ENCODE measurements at places on chromosomes 7 and 10. TPM values are rescaled to one million over a fixed set of nuclear protein-coding genes. Genes with fewer than 3 reads are reported as not detected.

DNA sequence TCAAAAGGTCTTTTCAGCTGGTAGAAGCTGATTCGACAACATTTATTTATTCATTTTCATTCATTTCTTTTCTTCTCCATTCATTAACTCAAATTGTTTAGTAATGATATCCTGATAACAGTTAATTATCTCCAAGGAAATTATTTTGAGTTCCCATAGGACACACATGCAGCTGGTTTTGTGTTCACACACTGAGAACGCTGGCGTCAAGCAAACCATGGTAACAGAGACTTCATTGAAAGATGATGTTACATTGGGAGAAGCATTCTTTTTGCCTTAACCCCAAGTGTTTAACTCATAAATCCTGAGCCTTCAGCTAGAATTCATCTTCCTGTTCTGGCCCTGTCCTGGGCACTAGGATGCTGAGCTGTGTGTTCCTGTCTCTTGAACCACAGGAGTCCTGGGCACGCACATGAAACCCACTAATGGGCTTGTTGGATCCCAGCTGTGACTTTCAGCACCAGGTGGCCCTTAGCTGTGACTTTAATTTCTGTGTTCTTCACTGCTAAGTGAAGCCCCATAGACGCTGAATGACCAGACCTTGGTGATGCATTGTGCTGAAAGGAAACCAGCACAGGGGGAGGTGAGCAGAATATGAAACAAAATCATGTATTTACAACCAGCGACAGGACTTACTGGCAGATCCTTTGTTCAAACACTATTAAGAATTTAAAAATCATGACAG is 121.5 kb upstream of the PRSS58 start:
- no peak for DNase-seq

TRPV5 gene
- polyA plus RNA-seq: not detected

GRCh38 chr7:5701085-5701914 is 80.2 kb downstream of the RNF216 start:
- DNase-seq: no peak

DNA sequence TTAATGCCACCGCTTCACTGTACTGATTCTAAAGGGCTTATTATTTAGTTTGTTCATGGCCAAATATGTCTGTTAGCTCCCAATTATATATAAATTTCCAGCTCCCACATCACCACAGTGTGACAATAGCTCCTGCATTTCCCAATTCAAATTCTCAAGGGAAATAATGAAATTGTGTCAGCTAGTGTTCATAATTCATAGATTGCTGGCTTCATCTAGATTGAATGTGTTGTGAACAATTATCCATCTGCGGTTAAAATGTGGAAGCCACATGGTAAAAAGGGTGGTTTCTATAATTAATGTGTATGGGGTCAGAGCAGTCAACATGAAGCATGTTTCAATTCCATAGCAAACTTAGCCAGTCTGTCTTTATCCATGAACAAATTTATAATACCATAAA is 154.3 kb downstream of the SEMA3E start:
- DNase-seq: no peak

MACROH2A2 gene
- polyA plus RNA-seq: 0.13 TPM

PVRIG gene
- polyA plus RNA-seq: not detected

GRCh38 chr7:19235680-19236079 is 90.5 kb upstream of the FERD3L start:
- DNase-seq: no peak

C10orf95 gene
- 0.16 TPM for polyA plus RNA-seq

- peak; percentile 62 for DNase-seq
Measured at GRCh38 chr7:45178241-45179225, 20.9 kb downstream of the RAMP3 start.

STEAP1 gene
- polyA plus RNA-seq: 6.8 TPM

DNA sequence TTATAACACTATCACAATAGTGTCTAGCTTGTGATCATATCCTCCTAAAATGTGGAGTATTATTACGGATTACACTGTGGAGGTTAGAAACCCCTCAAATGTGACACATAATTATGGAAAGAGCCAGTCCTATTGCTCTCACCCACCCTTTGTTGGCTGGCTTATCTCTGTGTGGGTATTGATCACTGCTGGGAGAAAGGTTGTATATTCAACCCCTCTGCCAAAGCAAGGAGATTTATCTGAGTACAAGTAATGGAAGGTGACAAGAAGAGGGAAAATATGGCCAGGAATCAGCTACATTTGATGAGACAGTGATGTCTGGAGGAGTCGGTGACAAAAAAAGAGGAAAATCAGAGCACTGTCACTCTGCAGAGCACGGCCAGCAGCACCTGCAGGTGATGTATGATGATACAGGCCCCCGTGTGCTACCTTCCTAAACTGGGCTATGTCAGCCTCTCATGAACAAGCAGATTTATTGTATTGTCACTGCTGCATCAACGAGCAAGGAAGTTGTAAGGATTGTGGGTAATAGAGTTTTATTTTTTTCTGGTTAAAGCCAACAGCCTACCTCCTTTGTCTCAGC is 235.3 kb downstream of the PHF14 start:
- no peak for DNase-seq

Measured in K562 (cell line).